Left forelimb (tissue), 1 donor: ENCODE measurements at places on chromosomes 7 and 10.

DNA sequence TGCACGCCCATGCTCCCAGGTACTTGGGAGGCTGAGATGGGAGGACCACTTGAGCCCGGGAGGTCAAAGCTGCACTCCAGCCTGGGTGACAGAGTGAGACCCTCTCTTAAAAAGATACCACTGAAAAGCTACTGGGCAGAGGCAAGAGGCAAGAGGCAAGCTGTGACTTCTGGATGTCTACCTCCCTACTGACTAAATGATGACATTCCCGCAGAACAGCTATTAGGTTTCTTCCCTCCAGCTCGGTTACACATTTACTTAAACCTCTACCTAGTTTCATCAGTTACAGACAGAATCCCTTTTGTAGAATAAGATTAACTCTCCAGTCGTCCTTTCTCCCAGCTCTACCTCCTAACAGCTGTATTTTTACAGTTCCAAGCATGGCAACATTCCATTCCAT lies 21.2 kb downstream of the RHEB start:
- DNase-seq = no peak

DNA sequence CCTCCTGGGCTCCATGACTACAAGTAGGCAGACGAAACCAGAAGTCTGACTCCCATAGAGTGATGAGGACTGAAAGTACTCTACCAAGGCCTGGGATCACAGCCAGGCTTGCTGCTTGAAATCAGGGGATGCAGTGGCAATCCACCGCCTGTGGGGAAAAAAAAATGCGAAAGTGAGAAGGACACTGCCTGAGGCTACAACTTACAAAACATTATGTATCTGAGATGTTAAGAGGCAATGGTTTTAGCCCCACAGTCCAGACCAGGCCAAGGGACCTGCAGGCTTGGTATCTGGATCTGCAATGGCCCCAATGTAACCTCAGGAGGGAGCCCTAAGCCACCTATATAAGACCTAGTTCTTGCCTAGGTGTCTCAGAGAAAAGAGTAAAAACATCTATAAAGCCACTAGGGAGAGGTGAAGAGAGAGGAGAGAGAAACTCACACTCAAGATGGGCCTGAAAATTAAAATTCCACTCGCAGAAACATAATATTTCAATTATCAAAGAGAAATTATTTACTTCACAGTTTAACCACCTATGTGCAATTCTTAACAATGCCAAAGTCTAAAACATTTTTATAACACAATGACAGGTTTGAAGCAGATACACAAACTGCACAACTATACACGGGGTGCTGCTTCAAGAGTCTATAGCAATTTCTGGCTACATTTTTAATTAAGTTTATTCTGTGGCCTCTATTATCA lies 13.9 kb downstream of the DNAJC1 start:
- DNase-seq = no peak

DNA sequence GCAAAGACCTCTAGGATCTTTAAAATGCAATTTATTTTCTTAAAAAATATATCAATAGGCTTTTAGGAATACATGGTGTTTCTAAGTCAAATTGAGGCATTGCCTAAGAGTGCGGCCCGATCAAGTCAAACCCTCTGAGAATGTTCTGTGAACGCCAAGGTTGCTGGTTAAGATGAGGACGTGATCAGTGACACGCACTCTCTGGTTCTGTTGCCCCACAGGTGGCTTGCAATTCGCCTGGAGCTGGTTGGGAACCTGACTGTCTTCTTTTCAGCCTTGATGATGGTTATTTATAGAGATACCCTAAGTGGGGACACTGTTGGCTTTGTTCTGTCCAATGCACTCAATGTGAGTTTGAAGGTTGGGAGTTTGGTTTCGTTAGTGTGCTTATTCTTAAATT lies 59.3 kb downstream of the ABCC2 start:
- no peak for DNase-seq

GRCh38 chr10:59358576-59358975 lies 3.8 kb downstream of the FAM13C start:
- DNase-seq = no peak

GRCh38 chr10:122485670-122486069 lies 24.3 kb downstream of the HTRA1 start:
- DNase-seq = no peak

GRCh38 chr7:76071316-76072242 lies 23.7 kb downstream of the MDH2 start:
- no peak for DNase-seq

GRCh38 chr10:49323171-49323895 lies 24.4 kb downstream of the C10orf71 start:
- DNase-seq = peak; percentile 33

- DNase-seq = no peak
These were observed 4.6 kb downstream of the POLM start for GRCh38 chr7:44077681-44078091.

GRCh38 chr10:122786269-122786668 lies 59.4 kb downstream of the CUZD1 start:
- no peak for DNase-seq

- no peak for DNase-seq
These were observed 363.3 kb downstream of the TNS3 start for GRCh38 chr7:47218378-47219176.

DNA sequence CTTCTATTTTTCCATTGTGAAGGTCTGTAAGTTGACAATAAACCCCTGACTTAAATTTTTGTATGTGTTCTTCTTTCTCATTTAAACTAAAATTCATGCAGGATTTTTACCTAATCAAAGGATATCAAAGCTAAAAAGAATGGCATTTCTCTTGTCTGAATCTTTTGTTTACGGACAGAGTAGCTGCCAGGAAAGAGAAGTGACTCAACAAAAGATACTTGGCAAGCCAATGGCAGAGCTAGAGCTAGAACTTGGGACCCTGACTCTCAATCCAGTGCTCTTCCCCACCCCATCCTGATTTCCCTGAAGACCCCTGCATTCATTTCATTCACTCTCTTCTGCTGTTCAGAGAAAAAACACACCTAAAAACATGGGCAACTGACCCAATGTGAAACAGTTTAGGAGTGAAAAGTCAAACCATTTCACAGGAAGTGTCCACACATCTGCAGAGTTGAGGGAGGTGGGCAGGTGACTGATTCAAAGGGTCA lies 40.2 kb upstream of the PDLIM1 start:
- DNase-seq = no peak

DNA sequence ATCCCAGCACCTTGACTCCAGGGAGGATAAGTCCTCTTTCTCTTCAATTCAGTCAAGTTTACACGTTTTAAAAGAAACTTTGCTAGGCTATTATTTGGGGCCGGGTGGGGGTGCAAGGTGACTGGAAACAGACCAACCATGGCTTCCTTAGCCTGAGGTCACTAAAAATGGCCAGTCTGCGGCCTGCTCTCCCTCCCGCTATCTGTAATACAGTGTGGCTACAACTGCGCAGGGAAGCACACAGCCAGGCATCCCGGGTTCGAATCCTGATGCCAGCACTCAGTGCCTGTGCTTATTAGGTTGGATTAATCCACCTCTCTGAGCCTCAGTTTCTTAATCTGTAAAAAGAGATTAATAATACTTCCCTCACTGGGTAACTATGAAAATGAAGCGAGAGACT lies 19.5 kb downstream of the ATP6V1F start:
- no peak for DNase-seq

DNA sequence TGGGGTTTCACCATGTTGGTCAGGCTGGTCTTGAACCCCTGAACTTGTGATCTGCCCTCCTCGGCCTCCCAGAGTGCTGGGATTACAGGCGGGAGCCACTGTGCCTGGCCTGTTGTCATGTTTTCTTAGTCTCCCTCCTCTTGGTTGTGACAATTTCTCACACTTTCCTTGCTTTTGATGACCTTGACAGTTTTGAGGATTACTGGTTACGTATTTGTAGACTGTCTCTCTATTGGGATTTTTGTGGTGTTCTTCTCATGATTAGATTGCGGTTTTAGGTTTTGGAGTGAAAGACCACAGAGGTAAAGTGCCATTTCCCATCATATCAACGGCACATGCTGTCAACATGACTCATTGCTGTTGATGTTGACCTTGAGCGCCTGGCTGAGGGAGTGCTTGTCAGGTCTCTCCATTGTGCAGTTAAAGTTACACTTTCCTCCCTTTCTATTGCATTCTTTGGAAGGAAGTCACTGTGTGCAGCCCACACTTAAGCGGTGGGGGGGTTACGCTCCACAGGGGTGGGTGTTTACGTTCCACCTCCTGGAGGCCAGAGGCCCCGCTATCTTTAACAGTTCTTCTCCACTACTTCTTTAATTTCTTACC lies 10.8 kb downstream of the NEURL1 start:
- DNase-seq = no peak

DNA sequence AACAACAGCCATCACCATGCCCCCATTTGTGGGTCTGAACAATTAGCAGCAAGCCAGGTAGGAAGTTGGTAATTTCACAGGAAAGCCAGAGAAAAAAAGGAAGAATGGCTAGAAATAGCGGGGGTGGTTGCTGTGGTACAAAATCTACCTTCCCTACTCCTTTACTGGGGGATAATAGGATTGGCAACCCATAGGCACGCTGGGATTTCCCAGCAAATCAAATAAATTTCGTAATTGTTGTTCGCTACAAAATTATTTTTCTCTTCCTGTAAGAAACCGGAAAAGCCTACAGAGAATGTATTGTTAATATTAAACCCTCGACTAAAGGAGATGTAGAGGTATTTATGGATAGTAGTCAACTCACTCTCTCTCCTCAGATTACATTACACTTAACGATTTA lies 123.9 kb downstream of the DOCK4 start:
- no peak for DNase-seq

DNA sequence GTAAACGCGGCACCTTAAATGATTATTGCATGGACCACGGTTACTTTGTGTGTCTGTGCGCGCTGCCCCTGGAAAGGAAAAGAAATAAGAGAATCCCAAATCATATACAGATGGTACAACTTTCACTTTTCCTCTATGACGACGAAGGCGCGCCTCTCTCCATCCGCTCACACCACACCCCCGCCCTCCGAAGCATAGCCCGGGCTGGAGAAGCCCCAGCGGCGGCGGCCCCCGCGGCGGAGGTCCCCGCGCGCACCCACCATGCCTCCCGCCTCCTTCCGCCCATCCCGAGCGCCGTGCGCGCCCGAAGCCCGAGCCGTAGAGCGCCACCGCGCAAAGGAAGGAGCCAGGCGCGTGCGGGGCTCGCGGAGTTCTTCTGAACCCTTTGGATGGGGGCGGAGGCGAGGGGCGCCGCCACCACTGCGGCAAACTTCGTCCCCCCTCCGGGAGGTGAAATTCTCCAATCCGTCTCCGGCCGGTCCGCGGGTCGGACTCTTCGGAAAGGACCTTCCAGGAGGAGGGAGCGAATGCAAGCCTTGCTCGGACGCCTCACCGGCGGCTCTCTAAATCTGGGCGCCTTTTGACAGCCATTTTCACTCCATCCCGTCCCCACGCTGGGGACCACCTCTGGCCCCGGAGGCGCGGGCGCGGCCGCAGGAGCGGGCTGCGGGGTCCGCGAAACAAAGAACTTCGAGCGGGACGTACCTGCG lies 588 bp downstream of the GLI3 start:
- DNase-seq = peak; percentile 86

DNA sequence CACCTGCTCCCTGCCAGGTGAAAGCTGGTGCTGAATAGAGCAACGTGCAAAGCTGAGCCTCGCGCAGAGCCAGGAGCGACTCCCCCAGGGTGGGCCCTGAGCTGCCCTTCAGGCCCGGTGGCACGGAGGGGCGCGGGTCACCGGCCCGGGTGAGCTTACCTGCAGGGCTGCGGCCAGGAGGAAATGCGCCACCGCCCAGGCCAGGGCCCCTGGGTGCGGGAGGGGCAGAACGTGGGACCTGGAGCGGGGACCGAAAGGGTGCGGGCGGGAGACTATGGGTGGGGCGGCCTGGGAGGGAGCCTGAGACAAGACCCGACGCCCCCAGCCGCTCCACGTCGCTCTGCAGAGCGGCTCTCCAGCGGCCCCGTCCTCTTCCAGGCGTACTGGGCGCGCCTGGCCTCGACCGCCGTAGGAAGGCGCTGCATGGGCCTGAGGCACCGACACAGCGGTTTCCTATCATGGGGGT lies 122.1 kb downstream of the BTAF1 start:
- DNase-seq = no peak

DNA sequence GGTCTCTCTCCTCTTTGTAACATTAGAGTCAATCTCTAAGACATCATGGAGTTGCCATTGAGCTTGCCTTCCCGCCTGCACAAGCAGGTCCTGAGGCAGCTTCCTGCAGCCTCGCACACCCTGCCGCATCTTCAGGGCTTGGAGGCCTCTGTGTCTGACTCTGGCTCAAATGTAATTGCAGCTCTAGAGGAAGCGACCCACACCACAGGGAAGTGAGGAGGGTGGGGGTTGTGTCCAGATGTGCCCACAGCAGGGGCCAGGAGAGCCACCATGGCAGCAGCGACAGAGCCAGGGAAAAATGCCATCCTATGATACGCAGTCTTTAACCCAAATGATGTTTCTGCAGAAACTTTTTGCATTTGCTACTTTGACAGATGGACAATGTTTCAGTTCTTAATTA lies 216.0 kb upstream of the ZNF32 start:
- no peak for DNase-seq

GRCh38 chr10:131141207-131141606 lies 170.3 kb downstream of the TCERG1L start:
- no peak for DNase-seq

DNA sequence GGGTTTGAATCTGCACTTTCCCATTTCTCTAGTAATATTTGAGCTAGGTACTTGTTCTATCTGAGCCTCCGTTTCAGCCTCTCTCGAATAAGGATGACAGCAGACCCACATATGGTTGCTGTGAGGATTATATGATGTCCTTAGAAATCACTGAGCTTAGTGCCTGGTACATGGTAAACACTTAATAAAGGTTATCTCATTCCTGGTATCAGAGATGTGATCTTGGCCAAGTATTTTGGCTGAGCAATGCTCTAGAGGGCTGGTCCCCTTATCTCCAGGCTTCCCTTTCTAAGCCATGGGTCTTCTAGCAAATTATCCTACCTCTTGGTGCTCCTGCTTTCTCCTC lies 407 bp upstream of the MKRN1 start:
- DNase-seq = no peak

GRCh38 chr7:71486856-71487628 lies 355.1 kb downstream of the GALNT17 start:
- DNase-seq = no peak

DNA sequence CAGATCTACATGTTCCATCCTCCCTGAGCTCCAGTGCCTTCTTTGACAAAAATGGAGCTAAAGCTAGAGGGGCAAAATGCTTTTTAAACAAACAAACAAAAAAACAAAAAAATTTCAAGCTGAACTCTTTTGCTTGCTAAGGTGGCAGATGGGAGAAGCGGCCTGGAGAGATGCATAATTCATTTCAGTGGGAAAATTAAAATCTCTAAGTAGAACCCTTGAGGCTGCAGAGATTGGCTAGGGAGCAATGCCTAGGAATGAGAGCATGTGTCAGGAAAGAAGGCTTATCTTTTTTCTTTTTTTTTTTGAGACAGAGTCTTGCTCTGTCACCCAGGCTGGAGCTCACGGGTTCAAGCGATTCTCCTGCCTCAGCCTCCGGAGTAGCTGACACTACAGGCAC lies 46.4 kb upstream of the SAMD8 start:
- no peak for DNase-seq

DNA sequence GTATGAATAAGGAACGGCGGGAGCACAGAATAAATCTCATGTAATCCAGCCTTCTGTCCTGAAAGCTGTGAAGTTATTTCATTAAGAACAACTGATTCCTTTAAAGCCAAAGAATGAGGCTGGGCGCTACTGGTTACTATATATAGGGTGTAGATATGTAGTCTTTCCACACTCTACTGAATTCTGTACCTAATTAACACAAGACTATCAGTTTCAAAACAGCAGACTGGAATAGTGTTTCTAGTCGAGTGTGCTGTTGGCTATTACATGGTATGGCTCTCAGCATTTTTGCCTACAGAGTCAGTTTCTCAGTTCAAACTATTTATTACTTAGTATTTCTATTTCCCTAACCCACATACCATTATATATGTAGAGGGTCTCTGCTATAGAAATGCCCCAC lies 163.3 kb downstream of the THSD7A start:
- no peak for DNase-seq
